ENCODE measurements at places on chromosomes 6 and 20.

DNA sequence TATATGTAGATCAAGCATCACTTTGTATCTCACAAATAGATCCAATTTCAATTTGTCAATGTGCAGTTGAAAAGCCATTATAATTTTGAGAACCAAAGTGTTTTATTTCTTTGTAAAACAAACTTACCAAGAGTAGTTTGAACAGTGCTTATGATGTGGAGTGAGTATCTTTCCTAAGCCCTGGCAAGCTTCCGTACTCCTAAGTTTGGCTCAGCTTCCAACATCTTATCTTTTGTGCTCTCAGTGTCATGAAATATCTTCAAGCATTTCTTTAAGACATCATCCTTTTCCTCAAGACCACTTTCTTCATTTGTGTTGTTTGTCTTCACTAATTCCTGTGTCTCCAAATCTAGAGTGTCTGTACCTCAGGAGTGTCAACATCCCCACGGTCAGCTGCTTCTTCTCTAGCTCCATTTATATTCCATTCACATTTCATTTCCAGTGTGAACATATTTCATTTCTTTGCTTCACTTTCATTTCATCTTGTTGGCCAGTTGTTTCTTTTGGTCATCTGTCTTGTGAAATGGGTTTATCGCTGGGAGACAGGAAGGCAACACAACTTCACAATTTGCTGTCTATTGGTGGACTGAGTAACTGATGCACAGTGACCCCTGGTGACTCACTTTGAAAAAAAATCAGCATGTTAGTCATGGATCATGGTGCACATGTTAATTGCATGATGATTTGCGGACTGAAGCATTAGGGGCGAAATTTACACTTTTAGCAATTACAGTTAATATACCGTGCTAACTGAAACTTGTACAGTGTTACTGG lies 36.9 kb downstream of the SLC24A3 start:
- no peak for DNase-seq

DNA sequence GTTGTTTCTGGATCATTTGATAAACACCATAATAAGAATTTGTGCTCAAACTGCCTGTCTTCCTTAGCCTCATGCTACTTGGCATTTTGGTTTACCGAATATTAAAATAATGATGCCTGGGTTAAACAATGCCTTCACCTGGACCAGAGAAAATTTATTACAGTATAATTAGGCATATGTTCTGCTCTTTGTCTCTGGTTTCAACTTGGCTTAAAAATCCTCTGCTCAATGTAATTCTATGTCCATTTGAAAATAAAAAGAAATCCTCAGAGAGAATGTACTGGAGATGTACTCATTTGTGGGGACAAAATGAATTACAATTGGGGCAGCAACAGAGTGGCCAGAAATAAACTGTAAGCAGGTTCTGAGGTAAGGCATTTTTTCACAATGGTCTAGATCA lies 95.0 kb downstream of the DST start:
- DNase-seq = no peak

DNA sequence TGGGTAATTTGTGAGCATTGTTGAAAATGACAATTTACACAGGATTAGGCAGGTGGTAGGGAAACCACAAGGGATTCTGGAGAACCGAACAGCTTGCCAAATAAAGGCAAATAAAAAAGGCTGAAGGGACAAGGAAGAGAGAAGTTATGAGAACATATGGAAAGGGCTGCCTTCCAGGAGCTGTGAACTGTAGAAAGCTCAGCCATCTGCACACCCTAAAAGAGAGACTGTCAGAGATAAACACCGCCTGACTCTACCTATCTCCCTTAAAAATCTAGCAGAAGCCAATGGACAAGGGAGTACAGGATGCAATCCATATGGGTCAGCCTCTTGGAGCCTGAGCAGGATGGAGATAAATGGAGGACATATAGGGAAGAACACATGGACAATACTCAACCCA lies 12.7 kb upstream of the SLC17A1 start:
- DNase-seq = no peak

DNA sequence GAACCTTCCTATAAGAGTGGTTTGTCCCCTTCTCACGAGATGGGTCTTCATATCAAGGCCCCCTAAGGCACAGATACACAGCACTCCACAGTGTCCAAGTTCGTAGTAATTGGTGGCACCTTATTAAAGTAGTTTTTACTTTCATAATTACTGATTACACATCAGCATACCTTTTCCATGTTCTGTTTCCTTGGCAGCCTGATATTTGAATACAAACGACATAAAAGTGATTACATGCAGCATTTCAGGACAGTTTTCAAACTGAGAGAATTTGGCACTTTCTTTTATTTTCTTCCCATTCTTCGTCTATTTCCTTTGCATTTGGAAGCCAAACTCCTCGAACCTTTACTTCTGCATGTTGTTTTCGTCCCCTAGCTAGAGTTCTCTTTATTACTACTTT lies 139.7 kb downstream of the MTHFD1L start:
- no peak for DNase-seq

GRCh38 chr20:9021699-9022098 lies 47.2 kb upstream of the PLCB4 start:
- DNase-seq = no peak

- DNase-seq = no peak
Observed at GRCh38 chr6:16596616-16597331, 164.5 kb downstream of the ATXN1 start.
